ENCODE measurements at places on chromosomes 12 and 14.

DNA sequence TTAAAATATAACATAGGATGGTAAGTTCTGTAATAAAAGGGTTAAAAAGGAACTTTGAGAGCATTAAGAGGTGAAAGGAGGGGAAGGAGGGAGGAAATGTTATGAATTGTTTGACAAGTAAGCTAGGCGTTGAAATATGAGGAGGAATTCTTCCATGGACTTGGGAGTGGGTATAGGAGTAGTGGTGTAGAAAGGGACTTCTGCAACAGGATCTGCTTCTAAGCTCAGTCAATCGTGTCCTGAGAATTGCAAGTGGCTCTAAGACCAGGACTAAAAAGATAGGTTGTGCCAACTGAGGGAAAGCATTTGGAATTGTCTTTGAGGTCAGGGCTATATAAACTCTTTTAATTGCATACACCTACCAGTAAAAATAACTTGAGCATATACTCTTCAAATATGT is 74.1 kb upstream of the SLC38A2 start:
- DNase-seq = no peak

GRCh38 chr12:68487721-68488309 is 122.9 kb upstream of the RAP1B start:
- DNase-seq = no peak

GRCh38 chr14:64442300-64442988 is 22.9 kb upstream of the AKAP5 start:
- DNase-seq = no peak

GRCh38 chr14:33943096-33943883 is 7.6 kb downstream of the EGLN3 start:
- no peak for DNase-seq

DNA sequence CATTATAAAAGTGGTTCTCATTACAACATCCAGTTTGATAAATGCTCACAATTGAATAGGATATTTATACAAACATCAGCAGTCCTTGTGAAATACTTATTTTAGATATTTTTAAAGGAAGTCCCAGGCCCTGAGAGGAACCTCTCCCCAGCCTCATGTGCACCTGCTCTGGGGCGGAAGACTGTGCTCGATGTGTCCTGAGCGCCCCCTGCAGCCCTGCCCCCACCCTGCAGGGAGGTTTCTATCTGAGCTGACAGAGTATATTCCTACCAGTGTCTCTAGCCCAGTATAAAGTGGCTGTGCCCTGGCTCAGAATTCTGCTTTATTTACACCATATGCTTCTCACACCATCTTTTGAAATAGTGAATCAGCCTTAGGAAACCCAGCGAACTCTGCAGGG is 1349.1 kb downstream of the TMEM121 start:
- no peak for DNase-seq

Data from femur (tissue), 1 donor.